ENCODE measurements at places on chromosomes 13 and 19.

DNA sequence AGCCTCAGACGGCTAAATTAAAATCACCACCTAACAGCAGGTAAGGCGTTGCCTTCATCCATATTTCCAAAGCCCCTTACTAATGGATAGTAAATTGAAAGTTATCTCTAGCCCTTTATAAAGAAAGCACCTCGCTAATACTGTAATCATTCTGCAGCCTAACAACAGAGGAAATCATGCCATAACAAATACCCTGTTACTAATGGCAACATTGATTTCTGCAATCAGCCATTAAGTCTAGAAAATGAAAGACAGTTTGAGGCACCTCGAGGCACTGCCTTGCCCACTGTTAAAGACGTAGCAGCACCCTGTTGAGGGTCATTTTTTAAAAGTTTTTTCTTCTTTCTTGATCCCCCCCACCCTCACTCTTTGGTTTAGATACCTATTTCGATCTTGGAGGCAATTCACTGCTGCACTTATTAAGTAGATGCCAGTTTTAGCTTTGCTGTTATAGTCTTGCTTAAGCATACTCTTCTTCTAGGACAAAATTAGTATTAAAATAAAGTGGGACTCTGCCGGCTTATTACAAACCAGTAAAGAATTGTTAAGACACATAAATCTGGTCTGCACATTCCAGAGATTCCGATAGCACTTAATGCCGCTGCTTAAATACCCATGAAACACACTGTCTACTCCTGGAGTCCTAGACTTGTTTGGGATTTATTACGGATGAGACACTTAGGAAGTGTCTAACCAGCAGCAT is 74.8 kb downstream of the ZNF536 start:
- DNase-seq, result no peak

DNA sequence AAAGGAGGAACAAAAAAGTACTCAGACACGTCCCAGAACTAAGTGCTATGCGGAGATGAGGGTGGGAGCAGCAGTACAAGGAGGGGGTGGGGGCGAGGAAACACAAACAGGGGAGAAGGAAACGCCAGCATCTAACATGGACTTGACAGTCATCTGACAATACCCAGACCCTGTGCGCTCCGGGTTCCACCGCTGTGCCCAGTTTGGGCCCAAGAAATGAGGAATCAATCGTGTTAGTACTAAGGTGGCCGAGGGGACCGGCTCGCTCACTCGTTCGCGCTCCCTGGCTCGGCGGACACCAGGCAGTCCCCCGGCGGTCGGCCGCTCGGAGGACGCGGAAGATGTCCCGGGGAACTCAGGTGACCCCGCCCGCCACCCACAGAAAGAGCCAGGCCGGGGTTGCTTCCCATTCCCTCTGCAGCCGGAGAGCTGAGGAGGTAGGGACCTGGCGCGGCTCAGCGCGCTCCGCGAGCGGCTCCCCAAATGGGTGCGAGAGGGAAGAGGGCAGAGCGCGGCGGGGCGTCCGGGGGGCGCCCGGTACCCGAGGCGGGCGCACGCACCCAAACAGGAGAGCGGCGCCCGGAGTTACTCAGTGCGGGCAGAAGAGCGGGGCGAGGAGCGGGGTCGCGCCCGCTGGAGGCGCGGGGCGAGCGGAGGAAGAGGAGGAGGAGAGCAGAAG is 616 bp downstream of the TSHZ3 start:
- DNase-seq, result no peak

GRCh38 chr13:97308735-97309429 is 86.7 kb downstream of the MBNL2 start:
- no peak for DNase-seq

DNA sequence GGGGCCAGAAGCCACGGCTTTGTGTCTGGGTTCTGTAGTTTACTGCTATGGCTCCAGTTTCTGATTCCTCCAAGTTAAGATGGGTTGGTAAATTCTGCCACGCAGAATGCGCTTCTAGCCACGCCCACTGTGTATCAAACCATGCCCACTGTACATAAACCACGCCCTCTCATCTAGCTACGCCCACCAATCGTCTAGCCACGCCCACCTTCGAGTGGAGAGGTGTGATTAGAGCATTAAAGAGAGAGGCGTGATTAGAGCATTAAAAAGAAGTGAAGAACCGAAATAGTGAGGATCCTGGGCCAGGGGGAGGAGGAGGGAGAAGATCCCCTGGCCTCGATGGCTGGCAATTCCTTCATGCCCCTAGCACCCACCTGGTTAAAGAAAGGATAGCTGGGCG is 43.7 kb upstream of the ADGRE5 start:
- peak; percentile 86 for DNase-seq

GRCh38 chr13:22000191-22000590 is 329.3 kb downstream of the FGF9 start:
- no peak for DNase-seq

DNA sequence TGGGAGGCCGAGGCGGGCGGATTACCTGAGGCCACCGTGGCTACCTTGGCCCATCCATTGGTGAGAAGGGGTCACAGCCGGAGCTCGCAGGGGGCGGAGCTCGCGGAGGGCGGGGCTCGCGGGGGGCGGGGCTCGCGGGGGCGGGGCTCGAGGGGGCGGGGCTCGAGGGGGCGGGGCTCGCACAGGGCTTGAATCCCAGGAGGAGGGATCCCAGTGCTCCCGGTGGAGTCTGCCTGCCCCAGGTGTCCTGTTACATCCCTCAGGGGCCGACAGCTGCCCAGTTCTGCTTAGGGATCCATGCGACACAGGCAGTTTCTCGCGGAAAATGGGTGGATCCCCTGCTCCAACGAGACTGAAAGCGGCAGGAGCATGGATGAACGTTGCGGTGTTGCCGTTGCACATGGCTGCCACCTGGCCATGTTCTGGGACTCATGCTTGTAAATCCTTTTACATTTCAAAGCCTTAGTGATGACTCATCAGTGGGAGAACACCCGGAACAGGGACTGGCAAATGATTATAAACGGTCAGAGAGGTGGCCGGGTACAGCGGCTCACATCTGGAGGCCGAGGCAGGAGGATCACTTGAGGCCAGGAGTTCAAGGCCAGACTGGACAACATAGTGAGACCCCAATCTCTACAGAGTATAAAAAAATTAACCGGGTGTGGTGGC is 25.1 kb downstream of the TMPRSS9 start:
- DNase-seq, result peak; percentile 82

GRCh38 chr19:54319892-54320670 is 7.1 kb upstream of the LILRA5 start:
- DNase-seq, result no peak

DNA sequence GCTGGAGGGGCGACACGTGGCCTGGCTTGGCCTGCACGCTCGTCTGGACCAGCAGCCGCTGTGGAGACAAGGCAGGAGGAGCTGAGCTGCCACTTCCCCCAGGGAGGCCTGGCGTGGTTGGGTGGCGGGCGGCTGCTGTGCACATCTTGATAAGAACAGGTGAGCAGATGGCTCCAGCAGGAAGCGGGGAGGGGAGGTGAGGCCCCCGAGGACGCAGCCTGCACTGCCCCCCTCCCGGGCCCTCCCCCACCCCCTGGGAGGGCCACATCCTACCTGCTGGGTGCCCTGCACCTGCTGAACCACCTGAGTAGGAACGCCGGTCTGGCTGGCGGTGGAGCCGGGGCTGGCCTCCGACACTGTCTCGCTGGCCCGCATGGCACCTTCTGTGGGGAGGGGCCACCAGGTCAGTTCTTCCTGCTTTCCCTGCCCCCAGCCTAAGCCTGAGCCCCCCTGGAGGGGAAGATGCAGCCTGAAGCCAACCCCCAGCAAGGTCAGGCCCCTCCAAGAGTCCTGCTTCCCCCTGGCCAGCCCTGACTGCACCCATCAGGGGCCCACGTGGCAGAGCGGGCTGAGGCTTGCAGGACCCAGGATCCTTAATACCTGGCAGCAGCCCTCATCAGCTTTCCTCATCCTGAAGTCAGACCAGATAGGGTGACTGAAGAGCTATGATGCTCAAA is 22.8 kb downstream of the RFX1 start:
- DNase-seq, result no peak

DNA sequence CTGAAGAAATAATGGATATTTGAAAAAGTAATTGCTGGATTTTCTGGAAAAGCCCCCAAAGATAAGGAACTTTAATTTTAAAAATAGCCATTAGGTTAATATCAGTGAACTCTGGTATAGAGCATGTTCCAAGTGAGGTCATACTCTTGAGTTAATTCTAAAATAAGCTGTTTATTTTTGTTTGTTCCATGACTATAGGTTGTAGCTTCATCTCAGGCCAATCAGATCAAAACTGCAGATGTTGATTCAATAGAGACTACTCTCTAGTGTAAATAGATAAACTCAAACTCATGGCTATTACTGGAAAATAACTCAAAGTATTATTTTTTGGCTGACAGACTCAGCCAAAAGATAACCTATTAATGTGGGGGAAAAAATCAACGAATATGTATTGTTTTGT is 815.1 kb downstream of the DIAPH3 start:
- DNase-seq, result no peak

All from H1 (cell line).